SJSA1 (cell line): ENCODE measurements at places on chromosomes 7 and 10. TPM values are rescaled to one million over a fixed set of nuclear protein-coding genes. Genes with fewer than 3 reads are reported as not detected.

The GNAT3 gene
- not detected in 2 replicates for total RNA-seq

The LRRC61 gene
- total RNA-seq = not detected in 2 replicates

The CASP2 gene
- 18.2 and 20.5 TPM in 2 replicates for total RNA-seq

The PRRT4 gene
- not detected in 2 replicates for total RNA-seq

The CARD11 gene
- total RNA-seq = 0.22 and 0.50 TPM in 2 replicates

GRCh38 chr10:125157505-125157904 is 2.9 kb downstream of the CTBP2 start:
- no peak for DNase-seq

DNA sequence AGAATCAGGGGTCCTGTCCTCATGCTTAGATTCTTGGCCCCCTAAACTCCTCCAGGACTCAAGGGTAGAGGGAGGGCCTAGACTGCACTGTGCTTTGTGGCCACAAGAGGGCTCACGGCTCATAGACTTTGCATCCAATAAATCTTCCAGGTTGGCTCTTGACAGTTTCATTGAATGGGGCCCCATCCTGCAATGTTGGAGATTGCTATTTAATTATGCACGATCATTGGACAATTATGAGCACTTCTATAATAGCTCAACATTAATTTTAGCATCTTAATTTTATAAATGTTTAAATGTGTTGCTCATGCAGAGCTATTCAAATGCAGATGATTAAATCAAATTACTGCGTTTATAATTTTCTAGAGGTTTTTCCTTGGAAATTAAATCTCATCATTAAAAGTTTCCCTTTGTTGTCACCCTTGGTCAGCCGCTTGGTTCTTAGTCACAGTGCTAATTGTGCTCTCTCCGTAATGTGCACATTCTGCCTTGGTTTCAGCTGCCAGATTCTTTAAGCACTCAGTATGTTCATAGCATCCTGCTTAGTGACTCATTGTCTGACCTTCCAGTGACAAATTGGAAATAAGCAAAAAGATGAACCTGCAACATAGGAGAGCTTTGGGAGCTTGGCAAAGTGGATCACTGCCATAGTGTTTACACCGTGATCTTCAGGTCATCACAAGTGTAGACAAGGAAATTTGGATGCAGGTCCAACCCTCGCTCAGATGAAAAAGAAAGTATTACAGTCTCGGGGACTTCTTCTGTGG is 33.4 kb upstream of the PLPP4 start:
- DNase-seq = peak; percentile 51

- no peak for DNase-seq
Observed at GRCh38 chr10:18689498-18689897, 30.3 kb downstream of the ARL5B start.

GRCh38 chr7:129923709-129924108 is 29.1 kb downstream of the UBE2H start:
- no peak for DNase-seq

- DNase-seq = no peak
Observed at GRCh38 chr10:118439824-118440223, 97.7 kb upstream of the FAM204A start.

GRCh38 chr10:71582019-71582418 is 137.6 kb downstream of the C10orf105 start:
- no peak for DNase-seq

DNA sequence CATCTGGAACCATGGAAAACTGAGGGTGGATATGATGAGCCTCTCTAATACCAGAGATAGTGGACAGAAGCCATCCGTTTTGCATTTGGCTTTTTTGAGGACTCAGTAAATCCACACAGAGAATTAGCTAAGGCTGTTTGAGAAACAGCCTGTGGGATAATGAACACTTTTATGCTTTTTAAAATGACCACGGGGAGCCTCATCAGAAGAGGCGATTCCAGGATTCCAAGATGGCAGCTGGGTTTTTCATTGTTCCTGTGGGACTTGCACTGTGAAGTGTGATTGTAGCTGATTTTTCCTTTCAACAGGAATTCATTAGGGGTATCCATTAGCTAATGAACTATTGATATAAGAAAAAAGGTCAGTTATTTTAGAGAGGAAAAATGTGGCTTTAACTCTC is 353.2 kb downstream of the AUTS2 start:
- DNase-seq = no peak

DNA sequence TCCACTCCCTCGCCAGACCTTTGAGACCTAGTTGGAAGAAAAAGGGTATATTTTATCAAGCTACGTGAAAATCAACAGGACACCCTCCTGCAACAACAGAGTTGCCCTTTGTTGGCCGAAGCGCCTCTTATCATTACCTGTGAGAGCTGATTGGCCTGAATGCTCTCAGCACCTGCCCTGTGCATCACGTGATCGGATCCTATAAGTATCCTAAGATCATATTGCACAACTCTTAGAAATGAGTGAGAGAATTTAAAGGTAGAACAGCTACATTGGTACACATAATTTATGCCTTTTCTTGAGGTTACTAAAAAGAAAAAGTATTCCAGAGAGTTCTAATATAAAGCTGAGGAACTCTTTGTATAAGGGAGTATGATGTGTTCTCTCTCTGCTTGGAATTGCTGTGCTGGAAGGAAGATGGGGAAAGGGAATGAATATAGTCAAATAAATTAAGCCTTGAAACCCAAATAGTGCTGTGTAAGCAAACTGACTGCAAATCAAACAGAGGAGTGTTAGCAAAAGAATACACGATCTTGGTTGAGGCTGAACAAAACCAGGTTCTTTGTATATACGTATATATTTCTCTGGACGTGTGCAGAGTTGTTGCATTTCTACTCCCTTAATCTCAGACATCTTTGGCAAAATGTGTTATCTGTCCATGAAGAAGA is 69.3 kb downstream of the LRRC4 start:
- DNase-seq = no peak
